NCI-H1436 (cell line): ENCODE measurements at places on chromosomes 5 and 9.

GRCh38 chr5:2148312-2149194 lies 265.8 kb upstream of the IRX4 start:
- DNase-seq: no peak

GRCh38 chr5:144467792-144468191 lies 297.1 kb downstream of the KCTD16 start:
- peak; percentile 41 for DNase-seq

GRCh38 chr5:103346162-103346748 lies 87.7 kb downstream of the MACIR start:
- no peak for DNase-seq

- no peak for DNase-seq
These were observed 74.3 kb downstream of the KIAA0825 start for GRCh38 chr5:94544031-94544650.

GRCh38 chr9:110812886-110813285 lies 144.3 kb downstream of the MUSK start:
- no peak for DNase-seq

- DNase-seq: no peak
These were observed 18.7 kb upstream of the PRELID2 start for GRCh38 chr5:145853781-145854376.

- no peak for DNase-seq
These were observed 101.6 kb downstream of the TENT4A start for GRCh38 chr5:6814816-6815215.

GRCh38 chr9:97997330-97998276 lies 14.5 kb downstream of the ANP32B start:
- no peak for DNase-seq

GRCh38 chr9:1051584-1052275 lies 1.6 kb downstream of the DMRT2 start:
- peak; percentile 24 for DNase-seq

DNA sequence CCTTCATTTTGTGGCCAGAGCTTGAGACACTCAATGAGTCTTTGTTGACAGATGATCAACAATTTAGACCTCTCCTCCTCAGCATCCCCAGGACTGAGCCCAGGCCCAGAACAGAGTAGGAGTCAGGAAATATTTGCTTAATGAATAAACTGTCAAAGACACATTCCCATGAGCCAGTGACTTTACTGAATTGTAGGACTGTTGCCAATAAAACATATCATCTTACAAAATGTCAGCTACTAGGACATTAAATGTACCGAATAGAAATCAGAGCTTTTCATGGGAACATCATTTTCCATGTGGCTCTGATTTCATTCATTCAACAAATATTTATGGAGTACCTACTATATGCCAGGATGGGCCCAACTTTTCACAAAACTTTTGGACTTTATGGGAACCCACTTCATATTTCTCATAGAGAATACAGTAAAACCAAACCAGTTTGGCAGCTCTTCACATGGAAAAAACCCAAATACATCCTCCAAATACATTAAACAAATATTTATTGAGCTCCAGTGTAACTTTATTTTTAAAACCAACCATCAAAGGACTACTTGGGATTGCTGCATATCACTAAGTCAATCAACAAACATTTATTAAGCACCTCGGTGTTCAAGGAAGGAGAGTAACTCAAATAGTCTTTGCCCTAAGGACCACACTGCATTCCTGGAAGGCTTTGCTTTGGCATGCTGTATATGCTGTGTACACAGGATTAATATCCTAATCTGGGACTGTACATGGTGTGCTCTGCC lies 11.4 kb downstream of the VDAC1 start:
- DNase-seq: no peak

DNA sequence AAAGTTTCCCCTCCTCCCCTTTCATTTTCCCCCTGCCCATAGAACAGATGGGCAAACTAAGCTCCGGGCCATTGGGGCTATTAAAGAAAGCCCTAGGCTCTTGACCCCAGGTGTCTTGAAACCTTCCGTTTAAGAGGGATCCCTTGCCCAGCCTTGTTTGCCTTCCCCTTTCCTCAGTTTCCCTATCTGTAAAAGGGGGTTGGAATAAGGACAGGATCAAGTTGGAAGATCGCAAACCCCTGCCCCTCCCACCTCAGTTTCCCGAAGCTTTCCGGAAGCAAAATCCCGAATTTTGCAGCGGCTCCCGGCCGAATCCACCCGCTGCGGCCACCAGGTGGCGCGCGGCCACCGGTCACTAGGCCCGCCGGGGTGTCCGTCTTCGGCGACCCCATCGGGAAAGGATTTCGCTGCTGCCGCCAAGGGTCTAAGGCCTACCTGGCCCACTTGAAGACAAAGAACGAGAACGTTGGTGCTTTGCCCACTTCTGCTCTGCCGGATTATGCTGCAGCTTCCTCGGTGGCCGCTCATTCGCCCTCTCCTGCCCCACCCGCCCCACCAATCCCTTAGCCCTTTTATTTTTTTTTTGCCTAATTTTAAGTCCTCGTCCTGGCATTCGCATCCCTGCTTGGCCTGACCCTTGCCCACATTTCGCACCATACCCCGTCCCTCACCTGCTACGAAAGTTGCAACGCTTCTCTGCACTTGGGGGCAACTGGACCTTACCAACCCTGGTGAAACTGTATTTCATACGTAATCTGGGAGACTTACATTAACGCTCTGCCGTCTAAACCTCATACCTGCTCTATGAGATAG lies 962 bp upstream of the NR6A1 start:
- peak; percentile 41 for DNase-seq

- no peak for DNase-seq
These were observed 86.4 kb upstream of the COL5A1 start for GRCh38 chr9:134555094-134555650.

DNA sequence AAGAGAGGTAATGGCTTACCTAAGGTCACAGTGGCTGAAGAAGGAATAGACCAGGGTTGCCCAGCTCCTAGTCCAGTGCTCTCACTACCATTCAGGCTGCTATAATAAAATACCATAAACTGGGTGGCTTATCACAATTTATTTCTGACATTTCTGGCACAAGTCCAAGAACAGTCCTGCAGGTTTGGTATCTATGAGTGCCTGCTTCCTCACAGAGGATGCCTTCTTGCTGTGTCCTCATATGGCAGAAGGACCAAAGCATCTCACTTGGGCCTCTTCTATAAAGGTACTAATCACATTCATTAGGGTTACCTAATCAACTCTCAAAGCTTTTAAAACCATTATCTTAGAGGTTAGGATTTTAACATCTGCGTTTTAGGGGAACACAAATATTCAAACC lies 17.2 kb downstream of the STARD4 start:
- DNase-seq: no peak

DNA sequence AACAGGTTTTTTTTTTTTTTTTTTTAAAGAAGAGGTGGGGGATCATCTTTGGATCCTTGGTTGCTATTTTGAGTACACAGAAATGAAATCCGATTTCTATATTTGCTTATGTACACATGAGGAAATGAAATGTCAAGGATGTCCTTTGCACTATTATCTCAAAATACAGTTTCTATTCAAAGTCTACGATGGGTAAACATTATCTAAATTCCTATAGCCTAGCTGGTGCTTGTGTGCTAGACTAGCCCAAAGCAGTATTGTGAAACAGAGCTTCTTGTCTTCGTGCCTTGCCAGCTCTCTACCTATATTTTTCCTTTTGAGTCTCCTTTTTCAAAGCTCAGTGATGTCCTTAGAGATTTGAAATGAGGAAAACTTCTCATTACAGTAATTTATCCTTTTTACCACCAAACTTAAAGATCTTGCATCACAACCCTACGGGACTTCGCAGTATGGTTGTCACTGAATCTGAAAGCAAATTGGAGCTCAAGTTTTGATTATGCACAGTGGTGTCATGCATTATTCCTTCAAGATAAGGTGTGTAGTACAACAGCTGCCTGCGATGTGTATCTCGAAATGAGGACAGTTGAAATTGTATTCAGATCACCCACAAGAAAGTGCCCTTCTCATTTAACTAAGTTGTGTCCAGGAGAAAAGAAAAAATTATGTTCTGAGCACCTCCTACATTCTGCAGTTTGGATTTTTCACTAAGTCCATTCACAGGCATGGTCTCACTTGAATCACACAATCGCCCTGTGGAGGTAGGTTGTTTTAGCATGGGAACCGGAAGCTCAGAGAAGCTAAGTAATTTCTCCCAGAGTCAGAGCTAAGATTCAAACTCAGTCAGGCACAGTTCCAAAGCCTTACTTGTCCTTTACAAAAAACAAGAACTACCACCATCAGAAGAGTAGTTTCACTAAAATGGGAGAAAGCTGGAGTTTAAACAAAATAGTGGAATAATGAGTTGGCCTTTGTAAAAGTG lies 379.0 kb downstream of the GLIS3 start:
- DNase-seq: no peak

- no peak for DNase-seq
These were observed 12.2 kb upstream of the SLC25A48 start for GRCh38 chr5:135822286-135822685.

DNA sequence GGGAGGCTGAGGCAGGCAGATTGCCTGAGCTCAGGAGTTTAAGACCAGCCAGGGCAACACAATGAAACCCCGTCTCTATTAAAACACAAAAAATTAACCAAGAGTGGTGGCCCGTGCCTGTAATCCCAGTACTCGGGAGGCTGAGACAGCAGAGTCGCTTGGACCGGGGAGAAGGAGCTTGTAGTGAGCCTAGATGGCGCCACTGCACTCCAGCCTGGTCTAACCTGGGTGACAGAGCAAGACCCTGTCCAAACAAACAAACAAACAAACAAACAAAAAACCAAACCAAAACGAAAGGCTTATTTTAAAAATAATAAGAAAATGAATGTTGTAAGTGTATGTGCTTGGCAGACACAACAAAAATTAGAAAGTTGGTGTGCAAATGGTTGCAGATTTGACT lies 536.3 kb upstream of the PTPRD start:
- no peak for DNase-seq

- no peak for DNase-seq
These were observed 27.6 kb downstream of the ZDHHC11B start for GRCh38 chr5:756865-757345.

DNA sequence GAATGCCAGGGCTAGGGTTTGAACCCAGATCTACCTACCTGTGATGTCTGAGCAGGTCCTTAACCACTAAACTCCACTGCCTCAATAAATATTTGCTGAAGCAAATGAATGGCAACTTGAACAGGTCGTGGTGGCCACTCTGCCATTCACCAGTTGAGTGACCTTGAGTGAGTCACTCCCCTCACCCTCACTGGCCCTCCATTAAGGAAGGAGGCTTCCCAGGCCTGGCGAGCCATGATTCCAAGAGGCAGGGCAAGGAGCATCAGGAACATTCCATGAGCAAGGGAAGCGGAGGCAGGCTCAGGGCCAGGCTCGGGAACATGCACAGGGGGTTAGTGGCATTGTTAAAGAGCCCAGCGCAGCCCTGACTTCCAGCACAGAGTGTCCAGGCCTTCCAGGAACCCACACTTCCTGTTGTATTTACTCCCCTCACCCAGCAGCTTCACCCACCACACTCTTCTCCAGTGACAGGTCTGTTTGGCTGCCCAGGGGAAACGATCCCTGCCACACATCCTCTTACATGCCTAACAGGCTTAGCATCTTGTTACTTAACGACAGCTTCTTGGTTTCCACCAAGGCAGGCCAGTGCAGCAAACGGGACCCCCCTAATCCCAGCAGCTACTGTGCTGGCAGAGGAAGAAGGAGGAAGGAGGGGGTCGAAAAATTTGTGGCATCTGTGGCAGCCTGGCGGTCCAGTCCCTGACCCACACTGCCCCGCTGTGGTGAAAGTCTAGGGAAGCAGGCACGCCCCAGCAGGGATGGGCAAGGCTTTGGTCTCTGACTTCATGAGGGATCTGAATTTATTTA lies 43.7 kb upstream of the TTC1 start:
- DNase-seq: peak; percentile 37

GRCh38 chr9:110655754-110656641 lies 12.6 kb upstream of the MUSK start:
- DNase-seq: no peak

DNA sequence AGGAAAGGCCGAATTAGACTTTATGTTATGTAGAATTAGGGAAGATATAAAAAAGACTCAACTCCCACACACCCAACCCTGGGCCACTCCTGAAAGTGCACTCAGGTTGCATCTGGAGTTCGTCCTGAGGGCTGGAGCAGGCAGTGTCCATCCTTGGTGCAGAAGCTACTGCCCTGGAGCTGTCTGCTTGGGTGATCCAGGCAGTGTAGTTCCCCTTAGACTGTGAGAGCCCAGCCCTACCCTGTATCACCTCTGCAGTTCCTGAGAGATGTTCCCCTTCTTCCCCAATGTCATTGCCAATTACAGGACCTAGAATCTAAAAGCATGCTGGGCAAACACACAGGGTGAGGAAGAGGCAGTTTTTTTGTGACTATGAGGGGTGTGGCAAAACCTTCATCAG lies 368.3 kb upstream of the ST8SIA4 start:
- DNase-seq: no peak

DNA sequence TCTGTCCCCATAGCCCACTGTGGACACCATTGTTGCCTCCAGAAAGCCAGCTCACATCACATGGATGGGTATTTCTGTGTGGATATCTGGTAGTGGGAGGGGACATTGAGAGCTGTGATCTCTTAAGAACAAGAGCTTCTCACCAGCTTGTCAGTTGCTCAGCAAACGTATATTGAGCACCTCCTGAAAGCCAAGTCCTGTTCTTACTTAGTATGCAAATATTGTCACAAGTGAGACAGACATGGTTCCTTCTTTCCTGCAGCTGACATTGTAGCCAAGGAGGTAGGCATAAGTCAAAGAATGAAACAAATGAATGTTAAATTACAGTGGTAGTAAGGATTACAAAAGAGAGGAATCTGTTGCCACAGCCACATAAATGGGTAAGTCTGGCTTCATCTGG lies 3.8 kb downstream of the TCOF1 start:
- no peak for DNase-seq

GRCh38 chr5:168734620-168735300 lies 155.6 kb upstream of the PANK3 start:
- no peak for DNase-seq

DNA sequence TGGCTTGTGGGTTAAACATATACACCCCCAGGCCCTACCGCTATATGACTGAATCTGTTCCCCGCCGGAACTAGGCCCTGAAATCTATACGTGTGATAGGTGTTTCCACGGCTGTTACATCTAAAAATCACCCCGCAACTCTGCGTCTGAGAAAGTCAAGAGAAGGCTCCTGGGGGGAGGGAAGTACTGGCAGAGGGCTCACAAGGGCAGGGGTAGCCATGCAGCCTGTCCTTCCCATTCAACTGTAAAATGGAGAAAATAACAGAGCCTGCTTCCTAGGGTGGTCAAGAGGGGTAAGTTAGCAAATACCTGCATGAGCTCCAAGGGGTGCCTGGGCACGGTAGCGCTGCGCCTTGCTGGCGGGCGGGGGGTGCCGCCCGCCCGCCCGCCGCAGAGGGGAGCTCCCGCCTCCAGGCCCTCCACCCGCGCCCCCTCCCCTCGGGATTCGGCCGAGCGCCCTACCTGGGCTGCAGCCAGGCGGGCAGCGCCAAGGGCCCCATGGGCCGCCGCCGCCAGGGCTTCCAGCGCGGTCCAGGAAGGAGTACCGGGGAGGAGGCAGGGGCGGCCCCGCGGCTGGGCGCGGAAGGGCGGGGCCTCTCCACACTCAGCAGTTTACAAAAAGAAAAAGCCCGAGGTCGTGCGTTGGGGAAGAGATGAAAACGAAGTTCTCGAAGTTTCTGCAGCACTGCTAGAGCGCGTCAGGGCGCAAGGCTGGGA lies at the start of gene HACD4:
HACD4 (minus strand) TSS at position 550 of the 717 bp plus-strand sequence; CDS start at position 500, 50 bp downstream.
- DNase-seq: peak; percentile 18
